Mammary microvascular endothelial cell (primary cell): ENCODE measurements at places on chromosomes 2 and 18. TPM values are rescaled to one million over a fixed set of nuclear protein-coding genes. Genes with fewer than 3 reads are reported as not detected.

Gene ZNF396
- total RNA-seq, result 0.67 TPM in 1 of 2 replicates, not detected in the other

Gene OSBPL6
- total RNA-seq, result 1.1 and 5.3 TPM in 2 replicates

Gene DYSF
- total RNA-seq, result 212 and 225 TPM in 2 replicates

Gene GALNT5
- under 0.01 and 0.07 TPM in 2 replicates for total RNA-seq

Gene NT5DC4
- total RNA-seq, result not detected in 2 replicates

Gene POTEC
- total RNA-seq, result not detected in 2 replicates

Gene FSIP2
- total RNA-seq, result 0.20 TPM in 1 of 2 replicates, not detected in the other
